Fibroblast of pulmonary artery (primary cell): ENCODE measurements at places on chromosomes 1 and 21.
A peak's percentile ranks its signal among the peaks of the same experiment; 100 is the strongest.

GRCh38 chr1:25795946-25796810 lies 3.8 kb upstream of the SELENON start:
- no peak for DNase-seq

DNA sequence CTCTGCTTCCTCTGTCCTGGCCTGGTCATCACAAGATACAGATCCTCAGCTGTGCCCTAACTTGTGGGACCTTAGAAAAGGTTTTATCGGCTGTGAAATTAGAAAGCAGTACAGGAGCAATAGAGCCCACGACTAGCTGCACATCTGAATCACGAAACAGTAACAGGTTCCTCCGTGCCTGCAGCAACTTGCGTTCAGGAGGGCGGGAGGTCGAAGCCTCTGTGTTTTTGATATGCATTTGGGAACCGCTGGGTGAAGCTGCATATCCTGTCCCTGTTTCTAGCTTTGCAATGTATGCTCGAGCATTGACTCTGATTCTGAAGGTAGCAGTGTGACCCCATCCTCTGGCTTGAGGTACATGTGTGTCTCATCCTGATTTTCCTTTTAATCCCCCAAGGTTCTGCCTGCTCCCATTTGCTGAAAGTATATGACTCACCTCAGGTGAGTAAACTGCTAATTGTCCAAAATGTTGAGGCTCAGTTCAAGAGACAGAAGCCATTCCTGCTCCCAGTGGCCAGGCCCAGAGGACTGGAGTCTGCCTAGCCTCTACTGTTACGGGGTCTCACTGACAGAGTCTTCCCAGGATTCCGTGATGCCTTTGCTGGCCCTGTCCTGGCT lies 44.3 kb downstream of the SCCPDH start:
- no peak for DNase-seq

DNA sequence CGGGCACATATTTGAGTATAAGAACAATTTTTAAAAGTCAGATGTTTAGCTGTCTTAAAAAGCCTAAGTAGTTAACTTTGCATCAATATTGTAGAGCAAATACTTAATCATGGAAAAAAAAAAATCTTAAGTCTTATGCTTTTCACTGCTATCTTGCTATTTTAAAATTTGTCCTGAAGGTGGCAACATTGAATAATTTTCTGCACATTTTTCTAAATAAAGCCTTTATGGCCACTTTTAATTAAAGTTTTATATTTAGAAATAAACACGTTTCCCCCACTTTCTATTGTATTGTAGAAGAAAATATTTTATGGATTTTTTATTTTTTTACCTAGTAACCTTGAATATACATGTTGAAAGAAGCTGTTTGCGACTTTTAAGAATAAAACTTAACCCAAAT lies 198.8 kb downstream of the AMY1C start:
- peak; percentile 1 for DNase-seq

- no peak for DNase-seq
Observed at GRCh38 chr1:204684571-204685235, 835 bp downstream of the LRRN2 start.

DNA sequence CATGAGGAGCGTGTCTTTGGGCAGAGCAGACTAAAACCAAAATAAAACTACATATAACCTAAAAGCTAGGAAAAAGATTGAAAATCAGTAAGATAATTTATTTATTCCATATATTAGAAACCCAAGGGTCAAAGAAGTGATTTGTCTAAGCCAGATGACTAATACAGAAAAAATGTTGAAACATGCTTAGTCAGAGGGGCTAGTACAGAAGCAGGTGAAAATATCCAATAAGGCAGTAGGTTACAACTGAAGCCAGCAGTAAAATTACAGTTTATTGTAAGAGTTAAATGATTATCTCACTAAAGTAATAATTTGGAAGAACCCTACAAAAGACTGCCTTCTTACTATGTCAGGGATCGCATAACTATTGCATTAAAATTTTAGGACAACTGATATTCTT lies 1190.9 kb upstream of the PRMT6 start:
- DNase-seq: no peak

DNA sequence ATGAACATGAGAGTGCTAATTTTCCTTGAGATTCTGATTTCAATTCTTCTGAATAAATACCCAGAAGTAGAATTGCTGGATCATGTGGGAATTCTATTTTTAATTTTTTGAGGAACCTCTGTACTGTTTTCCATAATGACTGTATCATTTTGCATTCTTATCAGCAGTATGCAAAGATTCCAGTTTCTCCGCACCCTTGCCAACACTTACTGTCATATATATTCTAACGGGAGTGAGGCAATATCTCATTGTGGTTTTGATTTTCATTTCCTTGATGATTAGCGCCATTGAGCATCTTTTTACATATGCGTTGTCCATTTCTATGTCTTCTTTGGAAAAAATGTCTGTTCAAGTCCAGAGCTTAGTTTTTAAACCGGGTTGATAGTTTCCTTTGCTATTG lies 33.2 kb downstream of the VCAM1 start:
- DNase-seq: peak; percentile 45

- DNase-seq: no peak
Observed at GRCh38 chr1:193514397-193514796, 328.0 kb upstream of the B3GALT2 start.

DNA sequence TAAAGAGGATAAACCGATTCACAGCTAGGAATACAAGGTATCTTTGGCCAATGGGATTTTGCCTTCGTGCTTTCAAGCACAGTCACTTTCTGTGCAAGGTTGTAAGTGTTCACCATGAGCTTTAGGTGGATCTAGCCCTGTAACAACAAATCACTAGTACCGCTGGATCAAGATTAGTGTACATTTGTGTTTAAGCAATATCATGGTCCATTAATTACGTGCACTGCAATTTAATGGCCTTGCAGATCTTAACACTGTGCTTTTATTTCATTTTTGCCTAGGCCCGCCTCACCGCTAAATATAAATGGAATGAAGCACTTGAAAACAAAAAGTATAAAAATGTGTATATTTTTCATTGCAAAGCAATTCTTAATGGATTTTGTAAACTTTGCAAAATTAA lies 461.1 kb downstream of the DSCAM start:
- DNase-seq: no peak

GRCh38 chr1:87977145-87977544 lies 648.5 kb downstream of the LMO4 start:
- no peak for DNase-seq

GRCh38 chr1:92778376-92778775 lies 6.5 kb downstream of the EVI5 start:
- no peak for DNase-seq
